Fibroblast of villous mesenchyme (primary cell): ENCODE measurements at places on chromosomes 6 and 20. TPM values are rescaled to one million over a fixed set of nuclear protein-coding genes. Genes with fewer than 3 reads are reported as not detected.

The PERP gene
- 11.0 and 11.2 TPM in 2 replicates for total RNA-seq

The RIPOR2 gene
- 5.2 and 15.8 TPM in 2 replicates for total RNA-seq

The PPP1R3G gene
- total RNA-seq = 1.3 and 2.6 TPM in 2 replicates

The PRL gene
- total RNA-seq = not detected in 2 replicates

The FOXS1 gene
- total RNA-seq = 1.7 and 2.9 TPM in 2 replicates
